GM23248 (cell line): ENCODE measurements at places on chromosomes 11 and 22. TPM values are rescaled to one million over a fixed set of nuclear protein-coding genes. Genes with fewer than 3 reads are reported as not detected.
A peak's percentile ranks its signal among the peaks of the same experiment; 100 is the strongest.

GRCh38 chr22:40031766-40032470 lies 37.2 kb downstream of the FAM83F start:
- no peak overlapping the region for H3K4me3 ChIP-seq
- peak; percentile 83 for DNase-seq
- H3K4me1 ChIP-seq = no peaks in the 10 kb centered on the region
- 0 out of 2 replicates have a peak, but pooled peaks cover 4% of the 10 kb centered on the region for H3K27me3 ChIP-seq

DNA sequence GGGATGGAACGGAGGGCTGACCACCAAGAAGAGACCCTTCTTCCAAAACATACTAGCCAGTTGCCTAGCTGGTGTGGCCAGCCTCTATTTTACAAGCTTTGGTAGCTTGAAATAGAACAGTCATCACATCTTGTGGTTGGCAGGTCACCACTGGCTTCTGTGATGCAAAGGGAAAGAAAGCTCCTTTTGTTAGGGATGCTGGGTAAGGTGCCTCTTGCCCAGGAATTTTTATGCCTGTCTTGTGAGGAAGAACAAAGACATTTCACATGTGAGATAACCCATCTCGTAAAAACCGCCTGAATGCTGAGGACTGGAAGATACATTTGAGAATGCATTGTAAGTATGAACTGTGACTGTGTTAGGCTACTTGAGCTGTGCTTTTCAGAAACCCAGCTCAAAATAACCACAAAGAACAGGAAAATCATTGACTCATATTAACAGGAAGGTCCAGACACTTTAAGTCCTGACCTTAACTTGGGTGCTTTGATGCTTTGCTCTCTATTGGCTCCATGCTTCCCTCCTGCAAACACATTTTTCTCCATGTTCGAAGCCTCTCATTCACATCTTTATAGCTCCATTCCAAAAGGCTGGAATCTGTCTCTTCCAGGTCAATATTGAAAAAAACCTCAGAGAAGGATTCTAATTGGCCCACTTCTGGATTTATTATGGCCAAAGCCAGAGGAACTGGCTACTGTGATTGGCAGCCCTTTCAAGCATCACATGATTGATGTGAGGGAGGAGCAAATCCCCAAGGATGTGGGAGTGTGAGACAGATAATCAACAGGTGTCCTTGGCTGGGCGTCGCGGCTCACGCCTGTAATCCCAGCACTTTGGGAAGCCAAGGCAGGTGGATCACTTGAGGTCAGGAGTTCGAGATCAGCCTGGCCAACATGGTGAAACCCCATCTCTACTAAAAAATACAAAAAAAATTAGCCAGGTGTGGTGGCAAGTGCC lies 53.9 kb downstream of the MICAL2 start:
- peaks cover 16% of the 10 kb centered on the region for H3K36me3 ChIP-seq
- peaks cover 55% of the 10 kb centered on the region for H3K4me1 ChIP-seq
- DNase-seq = peak; percentile 88
- no peak overlapping the region for H3K4me3 ChIP-seq

The SPON1 gene
- total RNA-seq = 2.4 and 3.7 TPM in 2 replicates

GRCh38 chr11:104997288-104997687 lies 25.7 kb downstream of the CASP5 start:
- H3K4me1 ChIP-seq = no peaks in the 10 kb centered on the region
- no peaks in the 10 kb centered on the region for H3K36me3 ChIP-seq
- no peak overlapping the region for H3K4me3 ChIP-seq
- no peak overlapping the region for H3K27ac ChIP-seq
- no peak for DNase-seq
